CD4-positive, alpha-beta T cell treated with Interleukin-2 at 100 ng/mL for 4 hours (primary cell): ENCODE measurements at places on chromosomes 7 and 10.

DNA sequence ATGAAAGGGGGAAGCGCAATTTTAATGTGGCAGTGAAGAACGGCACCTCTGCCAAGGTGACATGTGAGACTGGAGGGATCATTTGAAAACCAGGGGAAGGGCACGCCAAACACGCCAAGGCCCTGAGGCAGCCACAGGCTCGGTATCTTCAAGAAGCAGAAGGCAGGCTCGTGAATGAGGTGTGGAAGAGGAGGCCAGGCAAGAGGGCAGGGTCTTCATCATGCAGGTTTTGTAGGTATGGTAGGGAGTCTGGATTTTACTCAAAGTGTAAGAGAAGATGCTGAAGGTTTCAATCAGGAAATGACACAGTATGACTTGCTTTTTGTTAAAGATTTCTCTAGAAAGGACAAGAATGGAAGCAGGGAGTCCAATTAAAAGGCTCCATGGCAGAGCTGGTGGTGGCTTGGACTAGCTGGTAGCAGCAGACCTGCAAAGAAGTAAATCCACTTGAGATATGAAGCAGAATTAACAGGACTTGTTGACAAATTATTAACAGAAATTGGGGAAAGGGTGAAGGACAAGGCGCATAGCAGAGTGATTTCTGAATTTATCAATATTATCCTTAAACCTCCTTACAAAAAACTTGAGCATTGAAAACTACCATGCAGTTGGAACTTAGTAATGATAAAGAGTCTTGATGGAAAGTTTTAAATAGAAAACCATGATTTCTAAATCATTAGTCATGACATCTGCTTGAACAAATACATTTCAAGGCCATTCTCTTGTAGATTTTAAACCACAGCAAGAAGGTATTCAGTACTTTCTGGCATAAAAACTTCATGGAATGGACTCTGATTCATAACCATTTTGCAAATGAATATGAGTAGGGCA, 70.4 kb downstream of the COA1 start:
- no peak for DNase-seq

DNA sequence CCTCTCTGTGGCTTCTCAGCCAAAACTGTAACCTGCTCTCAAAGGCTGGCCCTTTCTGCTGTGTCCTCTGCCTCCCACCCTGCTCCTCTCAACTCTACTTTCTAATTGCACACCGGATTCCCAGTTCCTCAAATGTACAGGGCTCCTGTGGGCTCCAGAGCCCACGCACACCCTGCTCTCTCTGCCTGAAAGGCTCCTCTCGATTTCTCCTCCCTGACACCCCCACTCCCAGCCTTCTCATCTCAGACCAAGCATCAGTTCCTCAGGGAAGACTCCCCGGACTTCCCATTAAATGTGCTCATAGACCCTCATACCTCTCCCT, 111.7 kb upstream of the STEAP1B start:
- no peak for DNase-seq

- no peak for DNase-seq
Observed at GRCh38 chr10:30048768-30049517, 10.4 kb downstream of the JCAD start.

DNA sequence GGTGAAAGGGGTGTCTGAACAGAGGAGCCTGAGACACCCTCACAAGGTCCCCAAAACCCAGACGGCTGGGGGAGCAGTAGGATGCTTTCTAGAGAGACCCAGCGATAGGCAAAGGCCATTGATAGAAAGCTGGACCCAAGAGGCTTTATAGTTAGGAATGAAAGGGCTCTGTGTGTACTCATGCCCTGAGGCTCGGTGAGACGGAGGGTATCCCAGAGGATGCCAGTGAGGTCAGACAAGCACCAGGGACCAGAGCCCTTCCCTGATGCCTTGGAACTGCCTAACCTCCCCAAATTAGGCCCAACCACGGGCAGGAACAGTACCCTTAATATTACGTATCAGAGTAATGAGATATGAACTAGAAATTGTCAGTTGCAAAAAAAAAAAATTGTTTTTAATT, 48.6 kb upstream of the RTKN2 start:
- DNase-seq, result no peak

DNA sequence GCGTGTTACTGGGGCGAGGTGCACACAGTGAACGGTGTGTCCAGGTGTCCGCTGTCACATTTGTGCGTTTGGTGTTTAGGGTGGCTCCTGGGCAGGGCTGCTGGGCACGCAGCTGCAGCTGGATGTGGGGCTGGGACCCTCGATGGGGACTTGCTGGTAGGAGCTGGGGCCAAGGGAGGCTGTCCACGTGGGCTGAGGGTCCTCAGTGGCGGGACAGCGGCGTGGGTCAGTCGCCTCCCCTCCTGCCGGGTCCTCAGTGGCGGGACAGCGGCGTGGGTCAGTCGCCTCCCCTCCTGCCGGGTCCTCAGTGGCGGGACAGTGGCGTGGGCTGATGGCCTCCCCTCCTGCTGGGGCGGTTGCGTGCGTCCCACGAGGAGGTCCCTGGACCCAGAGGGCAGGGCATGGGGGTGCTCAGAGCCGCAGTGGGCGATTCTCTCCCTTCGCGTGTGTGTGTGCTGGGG, 68.5 kb downstream of the INPP5A start:
- no peak for DNase-seq

- DNase-seq, result no peak
Observed at GRCh38 chr7:107041097-107041496, 3.4 kb upstream of the PRKAR2B start.

GRCh38 chr10:113450906-113451305, 101.9 kb upstream of the HABP2 start:
- no peak for DNase-seq

- no peak for DNase-seq
Observed at GRCh38 chr7:140079121-140079536, 16.4 kb upstream of the PARP12 start.
